Activated T-helper 17 cell treated with anti-CD3 and anti-CD28 coated beads, Interleukin-2, amount 50 U/mL, for 72 hours (primary cell): ENCODE measurements at places on chromosomes 12 and 14. TPM values are rescaled to one million over a fixed set of nuclear protein-coding genes. Genes with fewer than 3 reads are reported as not detected.

GRCh38 chr12:77795699-77796098, 35.0 kb upstream of the NAV3 start:
- no peak for ATAC-seq

GRCh38 chr12:46818642-46819041, 7.2 kb downstream of the SLC38A4 start:
- ATAC-seq, result no peak

DNA sequence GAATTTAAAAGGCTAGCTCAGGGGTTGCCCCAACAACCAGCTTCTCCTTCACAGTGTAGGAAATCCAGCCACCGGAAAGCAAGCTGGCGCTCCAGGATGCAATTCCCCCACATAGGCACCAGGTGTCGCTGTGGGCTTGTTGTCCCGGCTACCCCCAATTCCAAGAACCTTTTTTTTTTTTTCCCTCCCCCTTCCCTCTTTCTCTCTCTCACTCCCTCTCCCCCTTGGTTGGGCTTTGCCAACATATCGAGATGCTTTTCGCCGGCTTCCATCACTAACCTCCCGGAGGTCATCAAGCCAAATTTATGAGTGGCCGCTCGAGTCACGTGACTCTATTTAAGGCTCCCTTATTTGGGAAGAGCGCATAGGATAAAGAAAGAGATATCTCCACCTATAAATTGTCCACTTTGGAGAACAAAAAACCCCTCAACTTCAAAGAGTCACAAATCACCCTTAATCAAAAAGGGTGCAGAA, at the start of gene HOXC5:
Gene HOXC5, plus strand, starts transcription at position 424 of the 474 bp plus-strand sequence. CDS start 73 bp downstream, outside the sequence.
- ATAC-seq, result no peak

DNA sequence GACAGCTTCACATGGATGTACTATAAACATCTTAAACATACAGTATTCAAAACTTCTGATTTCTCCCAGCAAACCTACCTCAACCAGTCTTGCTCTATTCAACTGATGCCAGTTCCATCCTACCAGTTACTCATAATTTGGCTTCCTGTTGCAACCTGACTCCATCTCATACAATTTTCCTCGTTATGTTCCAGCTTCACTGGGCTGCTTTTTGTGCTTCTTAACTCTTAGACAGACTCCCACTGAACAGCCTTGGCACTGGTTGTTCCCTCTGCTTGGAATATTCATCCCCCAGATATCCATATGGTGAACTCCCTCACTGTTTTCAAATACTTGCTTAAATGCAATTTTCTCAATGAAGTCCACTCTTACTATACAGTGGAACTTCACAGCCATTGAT, 249.2 kb downstream of the AEBP2 start:
- ATAC-seq, result no peak

DNA sequence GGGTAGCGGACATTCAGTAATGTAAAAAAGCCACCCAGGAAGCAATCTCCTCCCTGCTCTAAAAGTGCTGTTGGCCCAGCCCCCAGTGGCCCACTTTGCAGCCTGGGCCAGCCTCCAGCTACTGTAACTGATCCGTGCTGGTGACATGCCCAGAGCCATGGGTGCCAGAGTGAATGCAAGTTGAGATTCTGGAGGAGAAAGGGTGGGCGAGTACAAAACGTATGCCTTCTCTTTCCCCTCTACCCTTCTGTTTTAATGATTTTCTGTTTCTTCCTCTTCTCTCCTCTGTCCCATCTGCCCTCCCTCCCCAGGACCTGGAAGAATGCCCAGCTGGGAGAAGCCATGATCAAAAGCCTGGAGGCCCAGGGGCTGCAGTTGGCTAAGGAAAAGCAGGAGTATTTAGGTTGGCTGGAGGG, 16.9 kb downstream of the PLEKHD1 start:
- no peak for ATAC-seq

DNA sequence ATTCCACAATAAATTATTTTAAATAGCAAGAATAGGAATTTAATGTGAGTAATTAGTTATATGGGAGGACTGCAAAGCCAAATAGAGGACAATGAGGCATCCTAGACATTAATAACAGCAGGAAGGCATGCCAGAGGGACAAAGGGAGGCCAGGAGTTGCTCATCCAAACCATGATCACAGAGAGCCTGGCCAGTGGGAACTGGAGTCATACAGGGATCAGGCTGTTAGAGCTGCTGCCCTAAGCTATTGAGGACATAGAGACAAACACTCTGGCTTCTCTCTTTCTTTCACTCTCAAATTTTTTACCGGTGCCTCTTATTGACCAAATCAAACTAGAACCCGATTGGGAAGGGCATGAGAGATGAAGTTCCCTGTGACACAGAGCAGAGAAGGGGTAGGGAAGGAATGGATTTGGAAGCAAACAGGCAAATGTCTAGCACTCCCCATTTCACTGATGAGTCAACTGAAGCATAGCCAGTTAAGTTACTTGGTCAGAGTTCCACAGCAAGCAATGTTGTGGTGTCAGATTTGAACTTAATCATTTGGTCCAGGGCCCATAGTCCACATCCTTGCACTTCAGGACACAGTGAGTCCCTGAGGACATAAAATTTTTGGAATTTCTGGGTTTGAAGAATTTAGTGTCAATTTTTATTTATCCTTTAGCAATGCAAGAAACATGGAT, 17.9 kb upstream of the CFAP54 start:
- no peak for ATAC-seq

DNA sequence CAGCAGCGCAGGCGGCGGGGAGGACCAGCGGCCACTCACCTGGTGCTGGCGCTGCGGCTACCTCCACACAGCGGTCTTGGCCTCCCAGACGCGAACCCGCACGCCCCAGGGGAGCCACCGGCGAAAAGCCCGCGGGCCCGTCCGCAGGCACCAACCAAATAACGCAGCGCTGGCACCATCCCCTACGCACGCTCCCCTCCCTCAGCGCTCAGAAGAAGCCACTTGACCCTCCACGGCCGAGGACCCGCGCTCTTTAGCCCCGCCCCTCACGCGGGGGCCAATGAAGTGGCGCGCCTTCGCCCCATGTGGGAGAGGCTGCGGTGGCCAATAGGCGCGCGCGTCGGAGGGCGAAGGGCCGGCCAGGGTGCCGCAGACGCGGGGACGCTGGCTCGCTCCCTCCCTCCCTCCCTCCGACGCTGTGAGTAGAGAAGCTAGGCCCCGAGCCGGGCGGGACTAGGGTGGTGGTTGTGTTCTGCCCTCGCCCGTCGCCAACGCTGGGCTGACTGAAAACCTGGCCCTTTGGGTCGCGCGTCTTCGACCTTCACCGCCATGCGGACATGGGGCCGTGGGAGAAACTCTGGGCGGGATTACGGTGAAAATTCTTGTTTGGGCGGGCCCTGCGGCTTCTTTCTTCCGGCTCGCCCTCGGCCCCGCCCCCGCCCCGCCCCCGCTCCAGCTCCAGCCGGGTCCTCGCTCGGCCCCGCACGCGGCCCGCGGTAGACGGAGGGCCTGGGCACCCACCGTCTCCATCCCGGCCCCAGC, at the start of the genes DMAC2L and L2HGDH:
Gene DMAC2L, plus strand, starts transcription at position 353 of the 762 bp plus-strand sequence. CDS start 9,164 bp downstream, outside the sequence.
Gene L2HGDH, minus strand, starts transcription at position 258 of the 762 bp plus-strand sequence. Its CDS starts 79 bp downstream, at position 179.
- ATAC-seq, result peak; percentile 95

The MORN3 gene
- 2.5 TPM for total RNA-seq

The PPP1R36 gene
- total RNA-seq, result not detected

The P2RX2 gene
- not detected for total RNA-seq

The KLRC2 gene
- not detected for total RNA-seq

The LRFN5 gene
- total RNA-seq, result not detected

The MDGA2 gene
- not detected for total RNA-seq

The PLEKHG7 gene
- not detected for total RNA-seq

The ATN1 gene
- 34.0 TPM for total RNA-seq
